ENCODE measurements at places on chromosomes 16 and 17.

- no peak for DNase-seq
Measured at GRCh38 chr17:27898096-27898495, 4.9 kb upstream of the LYRM9 start.

- no peak for DNase-seq
Measured at GRCh38 chr16:67531247-67531646, 2.6 kb downstream of the RIPOR1 start.

DNA sequence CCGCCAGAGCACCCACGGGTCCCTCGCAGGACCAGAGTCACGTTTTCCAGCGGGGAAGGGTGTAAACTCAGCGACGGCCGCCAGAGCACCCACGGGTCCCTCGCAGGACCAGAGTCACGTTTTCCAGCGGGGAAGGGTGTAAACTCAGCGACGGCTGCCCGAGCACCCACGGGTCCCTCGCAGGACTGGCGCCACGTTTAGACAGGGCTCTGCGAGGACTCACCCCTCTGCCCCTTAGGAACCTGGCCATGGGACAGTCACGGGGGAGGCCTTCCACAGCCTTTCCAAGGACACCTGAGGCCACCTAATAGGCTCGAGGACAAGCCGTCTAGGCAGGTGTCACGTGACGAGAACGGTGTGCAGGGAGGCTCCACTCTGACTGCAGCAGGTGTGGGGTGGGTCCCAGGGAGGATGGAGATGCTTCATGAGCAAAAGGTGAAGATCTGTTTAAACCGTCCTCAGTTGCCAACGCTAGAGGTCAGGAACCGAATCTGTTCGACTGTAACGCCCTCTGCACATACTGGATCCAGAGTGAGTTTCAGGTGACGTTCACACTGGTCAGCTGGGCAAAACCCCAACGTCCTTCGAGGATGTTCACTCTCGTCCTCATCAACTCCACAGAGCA is 48.0 kb upstream of the METRNL start:
- no peak for DNase-seq

DNA sequence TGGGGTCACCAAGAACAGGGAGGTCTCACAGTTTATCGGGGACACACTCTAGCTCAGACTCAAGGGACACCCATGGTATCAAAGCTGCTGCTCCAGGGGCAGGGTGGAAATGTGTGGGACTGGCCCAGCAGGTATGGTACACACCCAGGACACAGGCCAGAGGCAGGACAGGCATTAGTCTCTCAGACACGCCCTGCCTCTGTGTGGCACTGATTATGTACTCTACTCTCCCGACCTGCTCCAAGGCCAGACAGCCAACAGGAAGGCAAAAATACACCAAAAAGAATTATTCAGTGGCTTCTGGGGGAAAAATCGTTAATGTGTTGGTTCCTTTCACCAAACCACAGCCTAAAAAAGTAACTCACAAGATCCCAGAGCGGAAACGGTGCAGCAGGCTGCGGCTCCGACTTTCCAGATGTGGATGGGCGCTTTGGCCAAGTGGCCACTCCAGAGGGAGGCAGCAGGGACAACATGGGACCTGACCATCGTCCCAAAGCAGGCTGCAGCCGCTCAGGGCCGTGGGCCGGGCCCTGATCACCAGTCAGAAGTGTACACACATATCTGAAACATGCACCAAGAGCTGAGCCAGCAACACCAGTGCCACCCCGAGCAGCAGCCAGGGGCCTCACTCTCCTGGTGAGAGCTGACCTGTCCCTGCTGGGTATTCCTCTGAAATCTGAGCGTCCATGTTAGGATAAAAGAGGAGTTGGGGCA is 1.0 kb upstream of the SIRT7 start:
- DNase-seq = no peak

DNA sequence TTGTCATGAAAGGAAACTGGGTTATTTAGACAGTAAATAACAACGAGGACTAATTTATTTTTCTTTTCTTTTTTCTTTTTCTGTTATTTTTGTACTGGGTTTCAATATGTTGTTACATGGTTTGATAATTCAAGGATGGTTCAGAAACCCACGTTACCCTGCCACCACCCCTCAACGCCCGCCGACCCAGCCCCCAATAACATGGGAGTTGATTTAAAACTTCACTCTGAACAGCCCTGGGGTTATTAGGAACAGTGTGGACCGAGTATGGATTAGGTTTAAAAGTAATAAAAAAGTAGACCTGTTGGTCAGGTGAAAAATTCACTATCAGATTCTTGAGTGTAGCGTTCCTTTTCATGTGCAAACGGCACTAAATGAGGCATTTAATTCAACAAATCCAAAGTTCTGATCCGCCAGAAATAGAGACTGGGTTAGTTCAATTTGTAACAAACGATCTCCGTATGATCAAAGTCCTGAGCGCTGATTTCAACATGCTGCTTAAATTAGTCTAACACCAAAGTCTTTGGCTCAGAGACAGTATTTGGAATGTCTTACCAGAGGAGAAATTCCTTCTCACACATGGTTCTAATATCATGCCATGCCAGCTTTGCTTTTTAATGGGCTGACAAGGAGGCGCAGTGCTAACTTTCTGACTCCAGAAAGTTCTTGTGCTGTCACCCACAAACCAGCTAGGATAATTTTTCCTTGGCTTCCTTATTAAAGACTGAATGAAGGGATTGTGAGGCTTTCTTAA is 173.1 kb upstream of the IRX3 start:
- DNase-seq = no peak

GRCh38 chr16:20782470-20782869 is 18.7 kb downstream of the ACSM3 start:
- DNase-seq = no peak

- DNase-seq = no peak
Measured at GRCh38 chr17:21163101-21163500, 36.3 kb downstream of the DHRS7B start.
